CD4-positive, alpha-beta T cell treated with Interleukin-6 for 4 hours (primary cell): ENCODE measurements at places on chromosomes 12 and 14.
A peak's percentile ranks its signal among the peaks of the same experiment; 100 is the strongest.

GRCh38 chr12:5748027-5748426 is 197.0 kb downstream of the ANO2 start:
- no peak for DNase-seq

DNA sequence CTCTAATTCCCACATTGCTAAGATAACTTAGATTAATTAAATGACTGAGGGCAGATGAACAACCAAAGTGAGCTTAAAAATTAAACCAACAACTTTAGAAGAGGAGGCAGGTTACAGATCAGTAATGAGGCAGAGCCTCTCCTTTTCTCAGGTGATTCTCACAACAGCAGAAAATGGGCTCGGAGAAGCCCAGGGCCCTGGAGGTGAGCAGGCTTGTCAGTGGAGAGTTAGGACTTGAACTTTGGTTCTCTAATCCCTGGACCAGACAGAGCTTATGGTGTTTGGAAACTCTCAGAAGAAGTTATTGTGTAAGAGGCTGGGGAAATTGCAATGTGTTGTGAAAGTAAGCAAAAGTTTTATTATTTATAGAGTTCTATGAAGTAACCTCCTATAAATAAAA is 2.8 kb downstream of the TRHDE start:
- no peak for DNase-seq

GRCh38 chr12:4910502-4911315 is 1.0 kb downstream of the KCNA1 start:
- no peak for DNase-seq

DNA sequence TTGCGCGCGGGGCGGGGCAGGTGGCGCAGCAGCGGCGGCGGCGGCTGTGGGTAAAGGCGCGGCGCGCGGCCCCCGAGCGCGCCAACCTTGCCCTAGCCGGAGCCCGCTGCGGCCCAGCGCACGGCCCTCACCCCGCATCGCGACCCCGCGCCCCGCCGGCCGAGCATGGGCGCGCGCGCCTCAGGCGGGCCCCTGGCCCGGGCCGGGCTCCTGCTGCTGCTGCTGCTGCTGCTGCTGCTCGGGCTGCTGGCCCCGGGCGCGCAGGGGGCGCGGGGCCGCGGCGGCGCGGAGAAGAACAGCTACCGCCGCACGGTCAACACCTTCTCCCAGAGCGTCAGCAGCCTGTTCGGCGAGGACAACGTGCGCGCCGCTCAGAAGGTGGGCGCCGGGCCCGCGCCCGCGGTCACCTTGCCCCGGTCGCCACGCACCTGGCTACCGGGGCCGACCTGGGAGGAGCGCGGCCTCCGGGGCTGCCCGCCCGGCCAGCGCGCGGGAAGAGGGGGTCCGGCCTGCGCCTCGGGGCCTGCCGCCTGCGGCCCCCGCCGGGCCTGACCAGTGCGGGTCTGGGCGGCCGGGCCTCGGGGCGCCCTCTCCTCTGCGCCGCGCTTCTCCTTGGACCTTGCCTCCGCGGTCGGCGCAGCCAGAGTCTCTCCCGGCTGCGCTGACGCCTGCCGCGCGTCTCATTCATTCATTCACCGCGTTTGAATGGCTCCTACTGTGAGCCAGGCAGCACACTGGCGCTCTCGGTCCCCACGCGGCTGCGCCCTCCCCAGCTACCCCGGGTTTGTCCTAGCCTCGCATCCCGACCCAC is at the start of gene BRI3BP:
Gene BRI3BP, plus strand, starts transcription at position 20 of the 811 bp plus-strand sequence. Its CDS starts 146 bp downstream, at position 166.
- DNase-seq: peak; percentile 37

- DNase-seq: no peak
Measured at GRCh38 chr14:88029500-88029899, 24.6 kb downstream of the GPR65 start.

DNA sequence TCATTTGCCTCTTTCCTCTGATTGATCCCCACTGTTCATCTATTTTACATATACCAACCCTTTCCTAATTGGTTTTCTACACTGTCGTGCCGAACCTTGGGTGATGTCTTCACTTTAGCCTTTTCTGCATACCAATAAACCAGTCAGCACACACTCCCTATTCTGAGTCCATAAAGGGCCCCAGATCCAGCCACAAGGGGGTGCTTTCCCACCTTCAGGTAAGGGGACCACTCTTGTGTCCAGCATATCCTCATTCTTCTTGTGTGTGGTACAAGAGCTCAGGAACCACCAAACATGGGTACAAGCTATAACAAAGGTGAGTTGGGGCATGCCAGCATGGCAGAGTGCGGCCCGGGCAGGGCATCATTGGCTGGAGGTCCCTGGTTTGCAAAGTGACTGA is 859.8 kb downstream of the FSCB start:
- no peak for DNase-seq

GRCh38 chr14:36217732-36218131 is 41.2 kb upstream of the PTCSC3 start:
- DNase-seq: no peak

DNA sequence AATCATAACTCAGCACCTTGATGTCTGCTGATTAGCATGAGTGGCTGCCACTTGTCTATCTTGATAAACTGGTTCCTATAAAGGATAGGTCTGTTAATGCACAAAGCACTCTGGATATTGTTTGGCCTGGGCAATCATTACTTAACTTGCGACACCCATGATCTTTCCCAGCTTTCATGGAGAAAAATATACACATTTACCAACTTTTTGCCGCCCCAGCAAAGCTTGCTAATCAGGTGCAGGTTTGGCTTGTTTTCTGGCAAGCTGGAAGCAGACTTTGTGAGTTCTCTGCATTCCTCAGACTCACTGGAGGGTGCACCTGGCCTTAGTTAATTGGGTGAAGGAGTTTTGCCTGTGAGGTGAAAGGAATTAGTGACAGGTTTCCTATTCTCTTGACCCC is 1126.4 kb upstream of the FLRT2 start:
- DNase-seq: no peak

DNA sequence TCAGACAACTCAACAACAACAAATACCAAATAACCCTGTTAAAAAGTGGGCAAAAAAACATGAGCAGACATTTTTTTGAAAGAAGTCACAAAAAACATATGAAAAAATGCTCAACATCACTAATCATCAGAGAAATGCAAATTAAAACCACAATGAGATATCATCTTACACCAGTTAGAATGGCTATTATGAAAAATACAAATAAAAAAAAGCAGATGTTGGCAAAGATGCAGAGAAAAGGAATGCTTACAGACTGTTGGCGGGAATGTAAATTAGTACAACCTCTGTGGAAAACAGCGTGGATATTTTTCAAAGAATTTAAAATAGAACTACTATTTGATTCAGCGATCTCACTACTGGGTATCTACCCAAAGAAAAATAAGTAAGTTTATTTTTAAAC is 114.0 kb downstream of the SLC38A4 start:
- DNase-seq: no peak

DNA sequence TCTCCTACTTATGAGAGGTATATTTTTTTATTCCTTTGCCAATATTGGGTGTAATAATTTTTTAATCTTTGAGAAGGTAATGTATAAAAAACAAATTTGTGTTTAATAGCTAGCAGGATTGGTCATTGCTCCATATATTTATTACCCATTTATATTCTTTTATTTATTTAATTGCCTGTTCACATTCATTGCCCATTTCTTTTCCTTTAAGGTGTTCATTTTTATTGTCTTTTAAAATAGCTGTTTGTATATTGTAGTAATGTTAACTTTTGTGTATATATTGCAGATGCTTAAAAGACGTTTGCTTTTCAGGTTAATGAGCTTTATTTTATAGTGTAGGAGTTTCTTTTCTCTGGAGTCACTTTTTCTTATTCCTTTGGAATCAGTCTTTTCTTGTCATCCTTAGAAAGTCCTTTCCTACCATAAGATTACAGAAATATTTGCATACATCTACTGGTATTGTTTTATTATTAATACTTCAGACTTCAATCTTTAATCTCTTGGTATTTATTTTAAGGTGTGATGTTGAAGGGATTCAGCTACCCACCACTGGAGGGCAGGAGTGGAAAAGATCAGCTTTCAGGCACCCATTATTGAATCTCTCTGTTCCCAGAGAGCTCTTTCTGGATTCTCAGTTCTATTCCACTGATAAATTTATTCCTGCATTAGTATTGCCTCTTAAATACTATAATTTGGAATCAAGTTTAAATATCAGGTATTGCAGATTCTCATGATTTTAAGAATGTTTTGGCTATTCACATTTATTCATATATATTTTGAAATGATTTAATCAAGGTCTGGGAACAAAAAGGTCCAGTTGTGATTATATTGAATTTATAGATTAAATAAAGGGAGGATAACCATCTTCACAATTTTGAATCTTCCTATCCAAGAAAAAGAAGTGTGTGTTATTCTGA is 17.3 kb downstream of the PPM1A start:
- DNase-seq: peak; percentile 36

GRCh38 chr12:118409834-118410233 is 33.5 kb downstream of the SUDS3 start:
- DNase-seq: no peak

DNA sequence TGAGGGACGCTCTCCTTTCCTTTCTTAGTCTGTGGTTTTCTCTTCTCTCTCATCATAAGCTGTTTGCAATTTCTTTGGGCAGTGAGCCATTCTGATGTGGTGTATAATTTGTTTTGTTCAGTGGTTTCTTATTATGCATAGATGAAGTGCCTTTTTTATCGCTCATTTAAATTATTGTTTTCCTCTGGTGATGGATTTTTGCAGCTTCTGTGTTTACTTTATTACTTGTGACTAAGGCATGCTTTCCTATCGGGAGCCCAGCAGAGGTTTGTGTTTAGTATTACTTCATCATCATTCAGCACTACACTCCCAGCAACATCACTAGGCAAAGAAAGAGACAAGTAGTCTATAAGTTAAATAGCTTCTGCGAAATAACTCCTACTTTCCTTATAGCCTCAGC is 586.6 kb upstream of the NOVA1 start:
- DNase-seq: no peak

- DNase-seq: no peak
Measured at GRCh38 chr12:15897433-15897832, 13.7 kb upstream of the DERA start.

GRCh38 chr12:57151741-57152630 is 4.6 kb upstream of the LRP1-AS start:
- DNase-seq: no peak

GRCh38 chr14:20516921-20517320 is 11.6 kb downstream of the RNASE10 start:
- no peak for DNase-seq

GRCh38 chr12:85065837-85066482 is 29.8 kb downstream of the LRRIQ1 start:
- DNase-seq: no peak

- peak; percentile 54 for DNase-seq
Measured at GRCh38 chr12:43444940-43445564, 107.0 kb downstream of the ADAMTS20 start.

- no peak for DNase-seq
Measured at GRCh38 chr12:112097641-112098040, 10.9 kb downstream of the NAA25 start.

DNA sequence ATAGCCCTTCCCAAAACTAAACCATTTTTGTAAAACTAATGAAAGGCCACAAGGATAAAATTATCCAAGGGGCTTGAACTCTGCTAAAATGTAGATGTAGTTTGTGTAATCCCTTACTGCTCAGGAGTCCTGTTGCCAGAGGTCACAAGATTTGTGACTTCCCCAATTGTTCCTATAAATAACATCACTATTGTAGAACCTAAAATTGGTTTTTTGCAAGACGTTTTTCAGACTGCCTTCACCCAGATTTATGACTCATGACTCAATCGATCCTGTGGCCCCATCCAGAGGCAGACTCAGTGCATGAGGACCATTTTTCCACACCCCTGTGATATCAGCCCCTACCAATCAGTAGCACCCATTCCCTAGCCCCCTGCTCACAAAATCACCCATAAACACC is 61.5 kb upstream of the RASSF8 start:
- no peak for DNase-seq

- no peak for DNase-seq
Measured at GRCh38 chr12:12511021-12511783, 51.5 kb downstream of the DUSP16 start.

DNA sequence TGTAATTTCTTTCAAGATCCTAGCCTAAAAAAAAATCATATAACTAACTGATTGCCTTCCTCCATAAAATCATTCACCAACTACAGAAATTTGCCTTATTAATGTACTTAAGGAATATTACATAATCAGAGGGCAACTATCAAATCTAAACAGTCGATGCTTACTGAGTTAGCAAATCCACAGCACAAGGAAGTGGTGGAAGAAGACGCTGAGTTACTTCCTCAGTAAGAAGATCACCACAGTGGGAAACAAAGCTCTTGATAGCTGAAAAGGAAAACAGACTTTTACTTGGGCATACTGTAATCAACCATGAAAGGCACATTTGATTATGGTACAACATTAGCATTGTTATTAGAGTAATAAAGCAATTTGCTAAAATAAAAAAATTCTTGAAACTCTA is 48.7 kb downstream of the HEATR5A start:
- no peak for DNase-seq

DNA sequence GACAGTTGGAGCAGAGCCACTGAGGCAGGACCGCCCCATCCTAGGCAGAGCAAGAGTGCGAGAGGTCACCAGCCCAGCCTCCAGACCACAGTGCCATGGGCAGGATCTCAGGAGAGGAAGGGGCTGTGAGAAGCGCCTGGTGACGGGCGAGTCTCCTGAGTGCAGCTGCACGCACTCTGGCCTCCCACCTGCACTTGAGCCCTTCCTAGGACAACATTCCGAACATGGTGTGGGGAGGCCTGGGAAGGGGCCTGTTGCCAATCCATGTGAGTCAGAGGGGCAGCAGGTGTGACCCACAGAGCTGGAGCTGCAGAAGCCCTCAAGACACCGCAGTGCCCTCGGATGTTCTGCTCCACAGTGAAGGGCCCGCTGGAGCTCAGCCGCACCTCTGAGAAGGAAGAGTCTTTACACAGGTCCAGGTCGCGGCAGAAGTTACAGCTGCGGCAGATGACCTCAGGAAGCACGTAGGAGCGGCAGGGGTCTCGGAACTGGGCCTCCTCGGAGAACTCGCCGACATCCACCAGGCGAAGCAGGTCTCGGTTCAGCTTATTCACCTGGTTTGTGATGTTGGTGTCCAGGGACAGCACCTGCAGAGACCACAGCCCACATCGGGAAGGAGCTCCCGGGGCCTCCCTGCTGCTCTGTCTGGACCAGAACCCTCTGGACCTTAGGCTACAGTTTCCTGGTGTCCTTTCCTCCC is 7.3 kb downstream of the P2RX2 start:
- DNase-seq: no peak

GRCh38 chr14:50791201-50791600 is 39.8 kb downstream of the NIN start:
- DNase-seq: no peak
